ENCODE measurements at places on chromosomes 1 and 21.

DNA sequence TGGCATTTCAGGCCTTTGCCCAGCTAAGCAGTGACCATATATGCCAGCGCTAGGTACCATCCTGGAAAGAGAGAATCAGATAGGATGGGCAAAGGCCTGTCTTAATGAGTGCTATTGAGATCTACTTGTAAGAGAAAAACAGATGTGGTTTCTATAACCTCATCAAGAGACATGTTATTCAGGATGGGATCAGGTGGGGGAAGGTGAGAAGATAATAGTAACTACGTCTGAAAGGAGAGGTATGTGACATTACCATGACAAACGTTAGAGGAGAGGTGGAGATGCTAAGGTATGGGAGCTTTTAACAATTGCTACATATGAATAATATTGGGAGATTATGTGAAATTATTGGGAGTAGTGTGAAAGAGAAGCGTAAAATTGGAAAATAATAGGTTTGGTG lies 204.2 kb upstream of the PLXNA2 start:
- no peak for DNase-seq

- DNase-seq: no peak
Measured at GRCh38 chr1:119506941-119507340, at the start of gene HSD3B1. HSD3B1 (plus strand) TSS chr1:119507210; CDS start chr1:119507477, 267 bp downstream.

- DNase-seq: no peak
Measured at GRCh38 chr1:189623336-189623735, 854.3 kb downstream of the BRINP3 start.

DNA sequence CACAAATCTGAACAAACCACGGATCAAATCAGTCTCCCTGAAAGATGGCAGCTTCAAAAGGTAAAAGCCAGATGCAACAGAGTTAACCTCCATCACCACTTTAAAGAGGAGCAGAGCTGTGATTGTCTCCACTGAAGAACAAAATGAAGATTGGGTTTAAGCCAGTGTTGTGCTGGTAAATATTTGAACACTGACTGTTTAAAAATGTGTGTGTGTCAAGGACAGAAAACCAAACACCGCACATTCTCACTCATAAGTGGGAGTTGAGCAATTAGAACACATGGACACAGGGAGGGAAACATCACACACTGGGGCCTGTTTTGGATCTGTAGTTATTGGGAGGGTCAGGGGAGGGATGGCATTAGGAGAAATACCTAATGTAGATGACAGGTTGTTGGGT lies 83.9 kb downstream of the ST6GALNAC5 start:
- no peak for DNase-seq

DNA sequence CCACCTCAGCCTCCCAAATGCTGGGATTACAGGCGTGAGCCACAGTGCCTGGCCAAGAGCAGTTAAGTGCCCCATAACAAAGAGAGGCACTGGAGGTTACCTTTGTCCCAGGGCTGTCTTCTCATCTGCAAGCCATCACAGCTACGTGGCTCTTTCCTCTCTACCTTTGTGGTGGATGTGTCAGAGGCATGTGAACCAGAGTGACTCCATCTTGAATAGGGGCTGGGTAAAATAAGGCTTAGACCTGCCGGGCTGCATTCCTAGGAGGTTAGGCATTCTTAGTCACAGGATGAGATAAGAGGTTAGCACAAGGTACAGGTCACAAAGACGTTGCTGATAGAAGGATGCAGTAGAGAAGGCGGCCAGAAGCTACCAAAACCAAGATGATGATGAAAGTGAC lies 59.4 kb upstream of the POU2F1 start:
- no peak for DNase-seq

GRCh38 chr1:24393892-24394291 lies 19.7 kb downstream of the STPG1 start:
- DNase-seq: no peak
